T-helper 17 cell (primary cell): ENCODE measurements at places on chromosomes 7 and 10.
A peak's percentile ranks its signal among the peaks of the same experiment; 100 is the strongest.

- DNase-seq, result no peak
- peaks cover 3% of the 10 kb centered on the region for H3K36me3 ChIP-seq
- H3K27me3 ChIP-seq, result peaks cover 93% of the 10 kb centered on the region
- no peak overlapping the region for H3K4me3 ChIP-seq
Observed at GRCh38 chr10:11010582-11010981, 7.1 kb upstream of the CELF2 start.

GRCh38 chr7:154304231-154304630 is 252.0 kb downstream of the DPP6 start:
- H3K36me3 ChIP-seq, result no peaks in the 10 kb centered on the region
- H3K4me1 ChIP-seq, result no peaks in the 10 kb centered on the region
- peaks cover 9% of the 10 kb centered on the region for H3K27me3 ChIP-seq
- H3K27ac ChIP-seq, result no peak overlapping the region
- no peak overlapping the region for H3K4me3 ChIP-seq

GRCh38 chr10:3484306-3485056 is 300.5 kb downstream of the KLF6 start:
- peak overlapping the region; percentile 76 for H3K4me3 ChIP-seq
- peaks cover 10% of the 10 kb centered on the region for H3K27me3 ChIP-seq
- H3K27ac ChIP-seq, result peak overlapping the region; percentile 76
- H3K36me3 ChIP-seq, result no peaks in the 10 kb centered on the region

- H3K4me3 ChIP-seq, result no peak overlapping the region
- no peaks in the 10 kb centered on the region for H3K27me3 ChIP-seq
- no peaks in the 10 kb centered on the region for H3K36me3 ChIP-seq
- DNase-seq, result no peak
- H3K27ac ChIP-seq, result no peak overlapping the region
Observed at GRCh38 chr7:42100156-42100508, 136.9 kb downstream of the GLI3 start.

GRCh38 chr10:127657056-127657455 is 79.9 kb upstream of the FOXI2 start:
- H3K36me3 ChIP-seq, result no peaks in the 10 kb centered on the region
- no peak overlapping the region for H3K27ac ChIP-seq
- H3K4me3 ChIP-seq, result no peak overlapping the region
- DNase-seq, result no peak
- no peaks in the 10 kb centered on the region for H3K27me3 ChIP-seq

DNA sequence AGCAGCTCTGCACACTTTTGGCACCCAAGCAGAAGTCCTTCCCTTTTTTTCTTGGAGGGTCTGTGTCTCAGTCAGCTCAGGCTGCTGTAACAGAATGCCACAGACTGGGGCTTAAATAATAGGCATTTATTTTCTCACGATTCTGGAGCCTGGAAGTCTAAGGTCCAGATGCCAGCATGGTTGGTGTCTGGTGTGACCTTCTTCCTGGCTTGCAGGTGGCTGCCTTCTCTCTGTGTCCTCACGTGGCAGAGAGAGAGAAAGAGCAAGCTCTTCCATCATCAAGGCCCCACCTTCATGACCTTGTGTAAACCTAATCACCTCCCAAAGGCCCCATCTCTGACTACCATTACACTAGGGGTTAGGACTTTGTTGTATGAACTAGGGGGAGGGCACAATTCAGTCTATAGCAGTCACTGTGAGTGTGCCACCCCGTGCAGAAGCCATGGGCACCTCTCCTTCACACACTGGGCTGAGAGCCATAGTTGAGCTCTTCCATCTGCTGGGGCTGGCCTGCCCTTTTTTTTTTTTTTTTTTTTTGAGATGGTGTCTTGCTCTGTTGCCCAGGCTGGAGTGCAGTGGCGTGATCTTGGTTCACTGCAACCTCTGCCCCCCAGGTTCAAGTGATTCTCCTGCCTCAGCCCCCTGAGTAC is 80.3 kb downstream of the OAT start:
- H3K4me3 ChIP-seq, result no peak overlapping the region
- peaks cover 17% of the 10 kb centered on the region for H3K27me3 ChIP-seq

- H3K27ac ChIP-seq, result no peak overlapping the region
- no peaks in the 10 kb centered on the region for H3K27me3 ChIP-seq
- H3K4me1 ChIP-seq, result peaks cover 40% of the 10 kb centered on the region
Observed at GRCh38 chr10:50520115-50520514, 103.6 kb downstream of the SGMS1 start.

GRCh38 chr7:88366845-88367244 is 60.2 kb upstream of the STEAP4 start:
- no peaks in the 10 kb centered on the region for H3K4me1 ChIP-seq
- peaks cover 5% of the 10 kb centered on the region for H3K27me3 ChIP-seq
- H3K27ac ChIP-seq, result no peak overlapping the region
- DNase-seq, result no peak
- no peaks in the 10 kb centered on the region for H3K36me3 ChIP-seq

DNA sequence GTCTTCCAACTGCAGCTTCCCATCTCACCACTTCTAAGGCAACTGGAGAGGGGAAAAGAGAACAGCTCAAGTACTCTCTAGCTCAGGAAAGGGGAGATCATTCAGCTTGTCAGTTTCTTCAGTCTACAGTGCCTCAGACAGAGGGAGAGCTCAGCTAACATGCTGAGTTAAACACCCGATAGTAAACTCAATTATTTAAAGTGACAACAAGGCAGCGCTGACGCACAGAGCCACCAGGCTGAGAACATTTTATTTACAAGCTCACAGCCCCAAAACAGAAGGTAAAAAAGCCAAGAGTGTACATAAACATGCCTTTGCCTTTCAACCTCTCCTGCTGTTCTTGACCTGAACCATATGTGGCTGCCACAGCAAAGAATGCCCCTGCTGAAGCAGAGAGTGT is 10.1 kb upstream of the CUZD1 start:
- H3K4me3 ChIP-seq, result no peak overlapping the region
- peaks cover 7% of the 10 kb centered on the region for H3K36me3 ChIP-seq
- H3K27ac ChIP-seq, result no peak overlapping the region
- DNase-seq, result no peak
